ENCODE measurements at places on chromosomes 11 and 22.

DNA sequence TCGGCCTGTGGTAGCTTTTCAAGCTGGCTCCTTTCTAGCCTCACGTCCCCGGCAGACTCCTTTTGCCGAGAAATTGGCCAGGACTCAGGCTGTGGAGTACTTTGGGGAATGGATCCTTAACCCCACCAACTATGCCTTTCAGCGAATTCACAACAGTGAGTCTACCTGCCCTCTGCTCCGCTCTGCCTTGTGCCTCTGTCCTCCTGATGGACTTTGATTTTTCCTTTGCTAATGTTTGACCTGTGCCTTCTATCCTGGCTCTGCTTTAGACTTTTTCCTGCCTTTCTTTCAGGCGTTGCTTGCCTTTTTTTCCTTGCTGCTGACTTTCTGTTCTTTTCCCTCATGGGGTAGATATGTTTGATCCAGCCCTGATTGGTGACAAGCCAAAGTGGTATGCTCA, 12.5 kb downstream of the MADD start:
- no peak for DNase-seq

- no peak for DNase-seq
These were observed 61.7 kb downstream of the BRD1 start for GRCh38 chr22:49765951-49766350.

DNA sequence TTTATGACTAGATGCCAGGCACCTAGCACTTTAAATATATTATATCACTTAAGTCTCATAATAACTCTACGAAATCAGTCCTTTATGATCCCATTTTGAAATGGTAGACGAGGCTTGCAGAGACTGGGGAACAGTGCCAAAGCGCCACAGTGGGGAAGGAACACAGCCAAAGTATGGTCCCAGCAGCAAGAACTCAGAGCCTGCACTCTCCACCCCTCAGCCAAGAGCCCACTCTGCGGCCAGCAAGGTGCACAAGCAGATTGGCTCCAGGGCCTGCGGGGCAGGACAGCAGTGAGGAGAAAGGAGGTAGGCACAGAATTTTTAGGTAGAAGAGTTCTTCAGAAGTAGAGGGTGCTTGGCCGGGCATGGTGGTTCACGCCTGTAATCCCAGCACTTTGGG, 61.4 kb downstream of the NRXN2 start:
- DNase-seq, result no peak

DNA sequence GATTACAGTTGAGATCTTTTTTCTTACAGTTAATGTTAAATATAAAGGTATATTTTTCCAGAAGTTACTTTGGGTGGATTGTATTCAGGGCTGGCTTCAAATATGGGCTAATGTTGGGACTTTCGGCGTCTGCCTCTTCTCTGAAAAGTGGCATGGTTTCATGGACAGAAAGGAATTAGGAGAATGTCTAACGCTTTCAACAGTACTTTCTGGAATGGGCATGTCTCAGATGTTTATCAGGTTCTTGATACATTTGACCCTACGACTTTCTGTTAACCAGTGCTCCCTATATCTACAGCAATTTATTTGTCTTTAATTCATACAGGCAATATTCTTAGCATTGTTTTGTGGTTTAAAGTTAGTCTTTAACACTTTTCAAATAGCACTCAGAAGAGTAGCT, 33.7 kb downstream of the ZC3H12C start:
- DNase-seq, result no peak

DNA sequence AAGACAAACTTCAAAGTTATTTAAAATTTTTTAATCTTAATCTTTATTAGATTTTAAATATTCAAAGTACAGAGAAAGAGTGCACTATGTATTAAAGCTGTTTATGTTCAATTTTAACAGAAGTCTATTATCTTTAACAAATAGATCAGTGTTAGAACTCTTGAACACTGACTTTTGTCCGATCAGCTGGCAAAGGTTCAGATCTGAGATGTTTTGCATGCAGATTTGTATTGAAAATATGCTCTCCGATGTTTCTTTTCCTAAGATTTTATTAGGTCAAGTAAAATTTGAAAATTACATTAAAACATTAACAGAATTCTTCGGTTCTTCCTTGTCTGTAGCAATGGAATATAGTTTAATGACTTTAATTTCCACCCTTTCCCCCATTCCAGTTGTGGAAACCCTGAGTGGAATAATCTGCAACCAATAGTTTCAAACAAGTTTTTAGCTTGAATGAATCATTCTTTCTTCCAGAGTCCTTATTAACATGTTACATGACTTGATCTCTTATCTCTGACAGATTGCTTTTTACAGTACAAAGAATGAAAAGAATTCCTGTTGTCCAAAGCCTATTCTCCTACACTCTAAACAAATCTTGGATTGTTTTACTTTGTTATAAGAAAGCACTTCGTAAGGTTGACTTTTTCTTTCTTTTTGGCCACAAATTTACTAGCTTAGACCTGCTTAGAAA, 11.4 kb upstream of the TCP11L1 start:
- no peak for DNase-seq

DNA sequence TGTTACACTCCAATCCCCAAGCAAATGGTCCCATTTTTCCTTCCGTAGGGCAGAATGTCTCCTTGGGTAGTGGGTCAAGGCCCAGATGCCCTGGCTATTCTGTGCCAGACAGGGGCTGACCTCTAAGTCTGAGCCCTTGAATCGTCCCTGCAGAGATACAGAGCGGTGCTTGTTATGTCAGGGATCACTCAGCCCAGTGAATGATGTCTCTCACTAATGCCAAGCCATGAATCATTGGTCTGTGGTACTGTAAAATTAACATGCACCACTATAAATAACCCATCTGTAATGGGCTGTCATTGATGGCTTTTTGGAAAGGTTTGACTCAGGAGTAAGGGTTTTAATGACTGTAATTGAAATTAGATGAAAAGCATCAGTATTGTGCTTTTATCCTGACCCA, 35.3 kb upstream of the KIRREL3 start:
- no peak for DNase-seq

DNA sequence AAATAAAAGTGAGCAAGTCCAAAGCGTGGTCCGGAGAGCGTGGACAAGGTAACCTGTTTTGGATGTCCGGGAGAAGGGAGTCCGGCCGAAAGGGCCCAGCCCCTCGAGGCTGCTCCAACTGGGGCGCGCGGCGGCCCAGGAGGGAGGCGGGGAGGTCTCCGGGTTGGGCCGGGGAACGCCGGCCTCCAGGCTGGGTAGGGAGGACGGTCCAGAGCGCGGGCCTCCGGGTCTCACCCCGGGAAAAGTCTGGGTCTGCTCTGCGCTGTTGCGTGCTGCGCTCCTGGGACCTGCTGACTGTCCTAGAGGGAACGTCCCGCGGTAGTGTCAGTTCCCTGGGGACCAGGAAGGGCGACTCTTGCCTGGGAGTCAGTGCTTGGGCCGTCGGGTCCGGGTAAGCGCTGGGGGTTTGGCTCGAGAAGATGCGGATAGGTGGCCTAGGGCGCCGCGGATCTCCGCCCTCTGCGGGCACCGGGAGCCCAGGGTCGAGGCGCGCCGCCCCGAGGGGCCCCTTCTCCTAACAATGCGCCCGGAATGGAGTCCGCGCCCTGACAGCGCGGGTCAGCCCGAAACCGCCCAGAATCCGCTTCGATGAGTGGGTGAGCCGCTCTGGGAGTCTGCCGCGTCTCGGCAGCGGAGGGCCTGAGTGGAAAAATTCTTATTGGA, 988 bp upstream of the FLI1 start:
- no peak for DNase-seq

GRCh38 chr11:103364687-103365086, 255.5 kb downstream of the DYNC2H1 start:
- DNase-seq, result no peak

DNA sequence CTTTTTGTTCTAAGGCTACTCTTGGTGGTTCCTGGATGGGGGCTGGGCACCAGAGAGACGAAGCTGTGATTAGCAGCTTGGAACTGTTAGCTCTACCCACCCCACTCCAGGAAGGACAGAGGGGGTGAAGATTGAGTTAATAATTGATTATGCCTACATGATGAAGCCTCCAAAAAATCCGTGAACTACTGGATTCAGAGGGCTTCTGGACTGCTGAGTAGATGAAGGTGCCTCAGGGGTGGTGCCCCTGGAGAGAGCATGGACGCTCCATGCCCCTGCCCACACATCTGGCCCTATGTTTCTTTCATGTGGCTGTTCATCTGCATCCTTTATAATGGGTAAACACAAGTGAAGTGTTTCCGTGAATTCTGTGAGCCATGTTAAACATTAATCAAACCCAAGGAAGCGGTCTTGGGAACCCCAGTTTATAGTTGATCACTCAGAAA, 47.3 kb upstream of the CYP2D6 start:
- DNase-seq, result no peak

- DNase-seq, result no peak
These were observed 419.8 kb upstream of the LRRC4C start for GRCh38 chr11:41879214-41879613.

- no peak for DNase-seq
These were observed 29.3 kb downstream of the SLN start for GRCh38 chr11:107682572-107682971.

- no peak for DNase-seq
These were observed 10.0 kb downstream of the KCNA4 start for GRCh38 chr11:30006876-30007275.

GRCh38 chr11:109865548-109866186, 227.5 kb upstream of the ZC3H12C start:
- no peak for DNase-seq

Data from stimulated activated CD8-positive, alpha-beta memory T cell treated with anti-CD3 and anti-CD28 coated beads, Interleukin-4, amount 100 ng/mL, for 4 hours (primary cell).